ENCODE measurements at places on chromosomes 16 and 17.

DNA sequence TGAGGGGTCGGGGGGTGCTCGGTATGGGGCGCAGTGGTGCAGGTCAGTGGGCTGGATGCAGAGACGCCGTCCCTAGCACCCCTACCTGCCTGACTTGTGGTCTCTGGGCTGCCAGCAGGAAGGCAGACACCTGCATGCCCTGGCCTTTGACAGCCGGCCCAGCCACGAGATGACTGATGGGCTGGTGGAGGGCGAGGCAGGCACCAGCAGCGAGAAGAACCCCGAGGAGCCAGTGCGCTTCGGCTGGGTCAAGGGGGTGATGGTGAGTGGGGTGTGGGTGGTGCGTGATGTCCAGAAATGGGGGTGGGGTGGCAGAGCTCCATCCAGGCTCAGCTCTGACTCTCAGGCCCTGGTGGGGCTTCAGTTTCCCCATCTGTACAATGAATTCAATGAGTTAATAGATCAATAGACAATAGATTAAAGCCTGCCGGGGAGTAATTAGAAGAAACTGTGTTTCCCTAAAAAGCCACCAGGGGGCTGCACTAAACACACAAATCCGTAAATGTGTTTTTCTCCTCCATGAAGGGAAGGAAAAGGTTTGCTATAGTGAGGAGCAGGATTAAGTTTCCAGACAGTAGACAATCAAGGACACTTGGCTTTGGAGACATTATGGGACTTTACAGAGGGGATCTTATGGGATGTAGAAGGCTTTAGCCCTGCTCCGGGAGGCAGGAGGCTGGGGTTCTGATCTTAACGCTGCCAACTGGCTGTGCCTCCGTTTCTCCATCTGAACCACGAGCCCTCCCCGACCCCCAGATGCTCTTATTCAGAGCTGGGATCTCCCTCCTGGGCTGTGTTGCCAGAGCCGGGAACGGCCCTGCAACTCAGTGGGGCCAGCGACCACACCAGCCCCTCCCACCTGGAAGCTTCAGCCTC is 2.2 kb downstream of the SLC12A3 start:
- no peak for DNase-seq

DNA sequence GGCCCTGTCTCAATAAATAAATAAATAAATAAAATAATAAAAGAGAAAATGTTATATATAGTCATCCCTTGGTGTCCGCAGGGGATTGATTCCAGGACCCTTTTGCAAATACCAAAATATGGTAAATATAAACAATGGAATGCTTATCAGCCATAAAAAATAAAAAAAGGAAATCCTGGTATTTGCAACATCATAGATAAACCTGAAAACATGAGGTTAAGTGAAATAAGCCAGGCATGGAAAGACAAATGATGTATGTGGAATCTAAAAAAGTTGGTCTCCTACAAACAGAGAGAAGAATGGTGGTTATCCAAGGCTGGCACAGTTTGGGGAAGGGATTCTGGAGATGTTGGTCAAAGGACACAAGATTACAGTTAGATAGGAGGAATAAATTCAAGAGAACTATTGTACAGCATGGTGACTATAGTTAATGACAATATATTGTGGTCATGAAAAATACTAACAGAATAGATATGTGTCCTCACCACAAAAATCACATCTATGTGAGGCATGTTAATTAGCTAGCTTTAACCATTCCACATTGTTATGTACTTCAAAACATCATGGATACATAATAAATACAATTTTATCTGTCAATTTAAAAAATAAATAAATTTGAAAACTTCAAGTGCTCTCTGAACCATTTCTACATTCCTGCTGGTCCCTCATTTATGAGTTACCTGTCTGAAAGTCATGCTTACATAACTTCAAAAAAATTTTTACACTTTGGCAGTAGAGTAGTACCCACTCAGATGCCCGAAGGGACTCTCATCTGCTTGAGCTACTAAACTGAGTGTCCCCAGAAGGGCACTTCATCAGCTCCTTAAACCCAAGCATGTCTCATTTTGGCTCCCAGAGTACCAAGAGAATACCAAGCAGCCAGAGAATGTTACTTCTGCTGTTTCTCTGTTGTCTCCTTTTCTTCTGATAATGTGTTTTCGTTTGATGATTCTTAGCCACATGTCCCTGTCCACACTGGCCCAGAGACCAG is 26.6 kb downstream of the N4BP1 start:
- no peak for DNase-seq

- no peak for DNase-seq
Measured at GRCh38 chr17:29563816-29564215, 3.0 kb downstream of the ABHD15 start.

- no peak for DNase-seq
Measured at GRCh38 chr17:17032131-17032692, 10.0 kb upstream of the MPRIP start.

GRCh38 chr16:68756239-68756915 is 19.3 kb downstream of the CDH1 start:
- DNase-seq = no peak

DNA sequence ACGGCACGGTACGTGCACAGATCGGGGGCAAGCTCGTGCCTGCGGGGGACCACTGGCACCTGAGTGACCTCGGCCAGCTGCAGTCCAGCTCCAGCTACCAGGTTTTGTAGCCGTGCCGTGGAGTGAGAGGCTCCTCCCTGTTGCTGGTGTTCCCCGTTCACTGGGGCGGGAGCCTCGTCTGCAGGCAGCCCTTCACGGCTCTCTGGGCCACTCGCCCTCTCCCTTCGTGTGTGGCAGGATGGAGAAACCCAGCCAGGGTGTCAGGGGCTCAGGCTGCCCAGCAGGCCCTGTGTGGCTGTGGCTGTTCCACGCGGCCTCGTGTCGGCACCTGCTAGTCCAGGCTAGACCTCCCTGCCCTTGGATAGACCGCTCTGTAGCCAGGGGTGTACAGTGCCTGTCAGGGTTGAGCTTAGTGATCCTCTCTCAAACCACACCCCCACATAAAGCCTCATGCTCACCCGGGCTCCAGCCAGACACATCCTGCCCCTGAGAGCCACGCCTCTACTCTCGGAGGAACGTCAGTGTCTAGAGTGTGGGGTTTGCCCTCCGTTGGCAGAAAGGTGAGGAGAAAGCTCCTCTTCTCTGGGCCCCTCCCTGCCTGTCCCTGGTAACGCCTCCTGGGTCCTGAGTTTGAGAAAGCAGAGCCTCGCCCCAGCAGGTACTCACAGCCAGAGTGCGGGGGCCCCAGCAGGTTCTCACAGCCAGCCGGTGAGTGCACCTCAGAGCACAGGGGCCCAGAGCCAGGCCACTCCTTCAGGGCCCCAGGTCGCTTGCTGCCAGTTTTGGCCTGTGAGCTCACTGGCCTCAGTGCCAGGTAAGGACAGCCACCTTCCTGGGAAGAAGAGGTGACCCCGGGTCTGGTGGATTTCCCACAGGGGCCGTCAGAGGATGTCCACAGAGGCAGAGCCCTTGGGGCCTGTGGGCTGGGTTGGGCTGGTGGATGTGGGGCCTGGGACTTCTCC is 27.7 kb downstream of the NME3 start:
- DNase-seq = no peak

GRCh38 chr16:89038811-89039735 is 54.6 kb upstream of the ACSF3 start:
- DNase-seq = no peak

GRCh38 chr16:75219838-75220237 is 1.1 kb downstream of the CTRB1 start:
- no peak for DNase-seq

- peak; percentile 59 for DNase-seq
Measured at GRCh38 chr17:81481073-81481799, 31.4 kb downstream of the ACTG1 start.

GRCh38 chr16:29760567-29761279 is 14.9 kb upstream of the C16orf54 start:
- no peak for DNase-seq

- no peak for DNase-seq
Measured at GRCh38 chr17:21095735-21096134, 31.0 kb upstream of the DHRS7B start.

- no peak for DNase-seq
Measured at GRCh38 chr16:66580605-66581209, 1.4 kb downstream of the CMTM2 start.

- no peak for DNase-seq
Measured at GRCh38 chr16:14050291-14051027, 20.7 kb upstream of the MRTFB start.

GRCh38 chr16:75120253-75120652 is 3.7 kb upstream of the LDHD start:
- DNase-seq = no peak

DNA sequence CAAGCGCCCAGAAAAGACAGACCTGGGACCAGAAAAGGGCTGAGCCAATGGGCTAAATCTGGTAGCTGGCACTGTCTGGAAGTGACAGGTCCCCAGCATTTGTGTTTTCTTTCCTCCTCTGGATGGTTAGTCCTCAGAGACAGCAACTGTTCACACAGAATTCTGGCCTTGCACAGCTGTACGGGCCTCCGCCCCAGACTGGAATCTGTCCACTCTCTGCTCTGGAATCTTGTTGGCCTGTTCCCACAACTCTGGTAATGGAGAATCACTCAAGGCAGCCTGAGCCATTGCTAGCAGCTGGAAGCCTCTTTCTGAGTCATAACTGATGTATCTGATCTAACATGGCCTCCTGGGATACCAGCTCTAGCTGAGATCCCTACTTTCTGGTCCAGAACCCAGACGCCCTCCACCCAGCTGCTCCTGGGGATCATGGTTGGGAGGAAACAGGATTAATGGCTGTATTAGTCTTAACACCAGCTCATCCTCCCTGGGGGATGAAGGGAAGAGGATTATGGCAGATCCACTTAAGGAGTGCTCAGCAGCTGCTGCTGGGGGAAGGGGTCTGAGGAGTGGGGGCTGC is 9.1 kb downstream of the ZNF668 start:
- no peak for DNase-seq

DNA sequence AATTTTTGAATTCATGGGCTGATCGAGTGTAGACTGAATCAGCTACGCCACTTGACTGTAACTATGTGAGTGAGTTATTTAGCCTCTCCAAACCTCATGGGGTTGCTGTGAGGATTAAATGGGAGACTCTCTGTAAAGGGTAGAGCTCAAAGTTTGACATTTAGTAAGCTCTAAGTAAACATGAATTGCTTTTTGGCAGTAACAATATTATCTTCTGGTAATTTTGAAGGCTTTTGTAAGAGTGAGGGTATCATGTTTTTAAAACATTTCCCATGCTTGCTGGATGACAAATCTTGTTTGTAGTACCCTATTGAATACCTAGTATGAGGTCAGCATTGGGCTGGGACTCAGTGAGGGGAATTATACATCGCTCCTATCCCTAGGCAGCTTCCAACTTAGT is 35.3 kb downstream of the MRTFB start:
- DNase-seq = no peak

DNA sequence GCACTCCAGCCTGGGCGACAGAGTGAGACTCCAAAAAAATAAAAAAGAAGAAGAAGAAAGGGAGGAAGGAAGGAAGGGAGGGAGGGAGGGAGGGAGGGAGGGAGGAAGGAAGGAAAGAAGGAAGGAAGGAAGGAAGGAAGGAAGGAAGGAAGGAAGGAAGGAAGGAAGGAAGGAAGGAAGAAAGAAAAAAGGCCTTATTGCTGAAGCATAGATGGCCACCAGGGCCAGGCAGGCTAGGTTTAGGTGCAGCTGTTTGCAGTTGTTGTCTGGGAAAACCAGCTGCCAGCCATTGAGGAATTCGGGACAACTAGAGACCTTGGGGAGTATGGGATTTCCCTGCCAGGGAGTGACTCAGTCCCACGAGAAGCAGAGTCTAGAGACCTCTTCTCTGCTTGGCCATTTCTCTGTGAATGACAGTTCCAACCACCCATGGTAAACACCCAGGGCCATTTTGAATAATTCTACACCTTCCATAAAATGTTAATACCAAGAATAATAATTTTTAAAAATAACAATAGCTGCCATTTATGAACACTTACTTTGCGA is 31.0 kb downstream of the SCNN1B start:
- DNase-seq = no peak

- no peak for DNase-seq
Measured at GRCh38 chr16:76913046-76913445, 277.9 kb upstream of the MON1B start.

DNA sequence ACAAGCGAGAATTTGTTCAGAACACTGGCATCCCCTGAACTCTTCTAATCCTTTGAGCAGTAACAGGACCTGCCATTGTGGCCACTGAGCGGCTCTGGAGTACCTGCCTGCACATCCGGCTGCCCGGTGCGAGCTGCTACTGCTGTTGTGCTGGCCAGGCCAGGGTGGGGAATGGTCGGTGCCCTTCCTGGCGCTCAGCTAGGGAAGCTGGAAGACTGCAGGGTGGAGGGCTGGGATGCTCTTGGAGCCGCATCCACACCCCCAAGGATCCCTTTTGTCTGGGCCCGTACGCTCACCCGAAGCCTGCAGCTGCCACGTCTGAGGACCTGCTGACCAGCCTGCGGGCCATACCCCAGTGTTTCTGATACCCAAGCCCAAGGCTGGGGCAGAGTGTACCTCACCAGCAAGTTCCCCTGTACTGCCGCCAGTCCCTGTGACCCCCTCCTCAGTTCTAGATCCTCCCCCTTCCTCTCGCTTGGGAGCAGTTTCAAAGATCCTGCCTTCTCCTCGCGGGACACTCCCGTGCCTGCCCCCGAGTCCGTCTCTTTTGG is 49.7 kb downstream of the PGS1 start:
- DNase-seq = no peak

DNA sequence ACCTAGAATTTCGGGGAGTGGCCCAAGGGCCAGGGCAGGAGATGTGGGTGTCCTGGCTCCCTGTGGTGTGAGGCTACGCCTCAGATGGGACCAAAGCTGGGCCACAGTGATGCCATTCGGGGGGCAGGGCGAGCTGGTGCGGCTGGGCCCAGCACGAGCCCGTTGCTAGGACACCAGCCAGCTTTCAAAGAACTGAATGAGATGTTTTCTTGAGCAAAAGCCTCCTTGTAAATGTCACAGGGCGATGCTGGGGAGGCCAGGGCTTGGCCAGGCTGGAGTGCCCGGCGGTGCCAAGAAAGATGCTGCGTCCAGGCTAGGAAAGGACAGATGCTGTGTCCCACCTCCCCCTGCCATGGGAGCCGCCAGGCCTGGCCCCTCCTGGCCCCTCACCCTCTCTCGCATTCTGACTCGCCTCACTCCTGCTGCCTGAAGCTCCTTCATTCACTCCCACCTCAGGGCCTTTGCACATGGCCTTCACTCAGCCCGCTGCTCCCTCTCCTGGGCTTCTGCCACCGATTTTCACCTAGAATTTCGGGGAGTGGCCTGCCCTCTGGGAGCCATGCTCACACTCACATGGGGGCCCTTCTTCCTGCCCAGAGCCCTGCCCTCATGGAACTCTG is 39.1 kb downstream of the CPNE2 start:
- DNase-seq = peak; percentile 57

Data from CD8-positive, alpha-beta T cell (primary cell).